ENCODE measurements at places on chromosomes 13 and 19. TPM values are rescaled to one million over a fixed set of nuclear protein-coding genes. Genes with fewer than 3 reads are reported as not detected.

Gene CNN1
- 19.9 TPM for total RNA-seq

Gene CNOT3
- 40.2 TPM for total RNA-seq

Gene HSD17B14
- total RNA-seq: 3.4 TPM

Gene LHB
- not detected for total RNA-seq

DNA sequence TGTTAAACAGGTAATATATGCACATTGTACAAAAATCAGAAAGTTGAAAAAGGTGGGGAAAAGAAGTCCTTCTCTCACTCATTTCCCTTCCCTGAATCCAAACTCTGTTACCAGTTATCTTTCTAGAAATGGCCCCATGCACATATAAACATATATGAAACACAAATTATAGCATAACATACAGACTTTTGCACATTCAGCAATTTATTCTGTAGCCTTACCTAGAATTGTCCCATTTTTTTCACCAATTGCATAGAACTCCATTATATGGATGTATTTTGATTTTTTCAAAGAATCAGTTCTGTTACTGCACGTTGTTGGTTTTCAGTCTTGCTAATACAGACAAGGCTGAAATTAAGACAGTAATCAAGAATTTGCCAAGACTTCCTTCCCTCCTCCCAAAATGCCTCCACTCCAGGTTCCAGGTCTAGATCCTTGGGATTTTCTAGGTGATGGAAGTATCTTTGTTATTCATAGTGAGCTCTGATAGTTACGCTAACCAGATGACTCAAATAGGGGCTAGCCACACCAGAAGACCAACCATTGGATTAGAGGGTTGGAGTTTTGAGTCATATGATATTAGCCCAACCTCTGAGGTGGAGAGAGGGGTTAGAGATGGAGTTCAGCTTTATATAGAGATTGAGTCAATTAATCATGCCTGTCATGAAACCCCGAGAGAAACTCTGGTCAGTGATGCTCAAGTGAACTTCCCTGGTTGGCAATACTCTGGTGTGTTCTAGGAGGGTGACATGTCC is 30.7 kb downstream of the GPR180 start:
- no peak for DNase-seq

- no peak for DNase-seq
Observed at GRCh38 chr13:33367171-33367895, 81.8 kb upstream of the STARD13 start.

- DNase-seq: peak; percentile 70
Observed at GRCh38 chr13:31046711-31047279, 114.3 kb downstream of the TEX26 start.

All from suprapubic skin (tissue), 4 donors.